ENCODE measurements at places on chromosomes 16 and 17. TPM values are rescaled to one million over a fixed set of nuclear protein-coding genes. Genes with fewer than 3 reads are reported as not detected.

KCNH6 gene
- total RNA-seq: not detected

HBA1 gene
- total RNA-seq: not detected

SKAP1 gene
- not detected for total RNA-seq

C16orf74 gene
- 3.8 TPM for total RNA-seq

GRCh38 chr17:72294487-72294893 is 173.7 kb downstream of the SOX9 start:
- no peak for DNase-seq

- DNase-seq: no peak
These were observed 1.9 kb downstream of the MSI2 start for GRCh38 chr17:57257895-57258851.

- DNase-seq: no peak
These were observed 207.0 kb downstream of the STX8 start for GRCh38 chr17:9368631-9369030.

- peak; percentile 62 for DNase-seq
These were observed 28.3 kb upstream of the TEX2 start for GRCh38 chr17:64291268-64291851.

- DNase-seq: no peak
These were observed 44.8 kb downstream of the RNF157 start for GRCh38 chr17:76195281-76196096.

DNA sequence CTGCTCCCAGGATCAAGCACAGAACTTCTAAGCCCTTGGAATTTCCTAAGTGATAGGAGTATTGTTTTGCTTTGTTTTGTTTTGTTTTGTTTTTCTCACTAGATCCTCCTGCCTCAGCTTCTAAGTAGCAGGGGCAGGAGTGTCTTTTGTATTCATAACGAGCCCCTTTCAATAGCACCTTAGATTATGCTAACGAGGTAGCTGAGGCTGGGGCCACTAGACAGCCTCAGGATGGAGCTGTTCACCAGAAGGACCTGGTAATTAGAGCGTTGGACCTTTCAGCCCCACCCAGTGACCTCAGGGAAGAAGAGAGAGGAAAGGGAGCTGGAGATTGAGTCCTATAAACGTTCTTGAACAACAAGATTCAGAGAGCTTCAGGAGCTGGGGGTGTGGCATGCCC is 43.6 kb downstream of the IKZF3 start:
- DNase-seq: peak; percentile 22

- peak; percentile 48 for DNase-seq
These were observed 322.1 kb downstream of the MAP2K4 start for GRCh38 chr17:12342609-12343435.

DNA sequence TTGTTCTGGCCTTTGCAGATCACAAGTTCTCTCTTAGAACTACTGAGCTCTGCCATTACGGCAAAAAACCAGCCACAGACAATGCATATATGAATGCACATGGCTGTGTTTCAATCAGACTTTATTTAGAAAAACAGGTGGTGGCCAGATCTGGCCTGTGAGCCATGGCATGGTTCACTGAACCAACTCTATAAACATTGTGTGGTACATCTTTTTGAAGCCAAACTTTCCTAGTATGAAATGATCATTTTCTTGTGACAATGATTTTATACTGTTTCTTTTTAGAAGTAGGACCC is 65.9 kb upstream of the AMZ2 start:
- DNase-seq: no peak

DNA sequence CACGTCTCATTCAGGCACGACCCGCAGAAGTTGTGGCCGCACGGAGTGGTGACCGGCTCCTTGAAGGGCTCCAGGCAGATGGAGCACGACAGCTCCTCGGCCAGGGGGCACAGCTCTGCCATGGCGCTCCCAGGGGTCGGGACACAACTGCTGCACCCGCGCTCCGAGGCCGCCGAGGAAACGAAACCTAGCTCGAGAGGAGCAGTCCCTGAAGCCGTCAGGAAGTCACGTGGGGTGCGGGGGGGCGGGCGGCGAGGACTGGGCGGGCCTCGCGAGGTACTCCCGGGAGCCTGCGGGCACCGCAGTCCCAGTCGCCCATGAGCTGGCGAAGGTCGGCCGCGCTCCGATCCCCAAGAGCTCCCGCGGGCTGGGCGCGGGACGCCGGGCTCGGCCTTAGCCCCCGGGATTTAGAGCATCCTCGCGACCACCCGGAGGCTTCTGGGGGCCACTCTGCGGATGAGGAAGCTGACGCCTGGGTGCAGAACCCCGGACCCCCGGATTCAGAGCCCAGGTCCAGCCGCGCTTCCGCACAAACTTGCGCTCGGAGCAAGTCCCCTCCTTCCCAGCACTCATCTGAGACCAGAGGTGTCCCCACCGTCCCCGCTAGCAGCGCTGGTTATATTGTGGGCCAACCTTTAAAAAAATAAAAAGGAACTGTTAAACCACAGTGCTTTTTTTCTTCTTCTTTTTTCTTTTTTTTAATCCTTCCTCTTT is at the start of gene TRIM25:
TRIM25 (minus strand) TSS at position 183 of the 714 bp plus-strand sequence; CDS start at position 122, 61 bp downstream.
- peak; percentile 87 for DNase-seq

DNA sequence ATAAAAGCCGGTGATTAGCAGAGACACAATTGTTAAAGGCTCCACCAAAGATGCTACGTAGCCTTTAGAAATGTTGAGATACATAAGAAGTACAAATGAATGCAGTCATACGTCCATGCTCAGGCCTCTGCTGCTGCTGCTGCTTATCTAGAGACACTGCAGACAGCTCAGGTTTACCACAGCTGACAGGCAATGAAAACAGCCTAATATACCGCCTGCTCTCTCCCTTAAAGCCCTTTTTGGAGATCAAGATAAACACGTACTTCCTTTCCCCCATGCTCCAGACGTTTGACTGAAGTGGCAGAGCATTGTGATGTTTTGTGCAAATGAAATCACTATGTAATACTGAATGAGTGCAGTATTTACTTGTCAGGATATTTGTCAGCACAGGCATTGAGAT is 185.3 kb downstream of the AATF start:
- no peak for DNase-seq

DNA sequence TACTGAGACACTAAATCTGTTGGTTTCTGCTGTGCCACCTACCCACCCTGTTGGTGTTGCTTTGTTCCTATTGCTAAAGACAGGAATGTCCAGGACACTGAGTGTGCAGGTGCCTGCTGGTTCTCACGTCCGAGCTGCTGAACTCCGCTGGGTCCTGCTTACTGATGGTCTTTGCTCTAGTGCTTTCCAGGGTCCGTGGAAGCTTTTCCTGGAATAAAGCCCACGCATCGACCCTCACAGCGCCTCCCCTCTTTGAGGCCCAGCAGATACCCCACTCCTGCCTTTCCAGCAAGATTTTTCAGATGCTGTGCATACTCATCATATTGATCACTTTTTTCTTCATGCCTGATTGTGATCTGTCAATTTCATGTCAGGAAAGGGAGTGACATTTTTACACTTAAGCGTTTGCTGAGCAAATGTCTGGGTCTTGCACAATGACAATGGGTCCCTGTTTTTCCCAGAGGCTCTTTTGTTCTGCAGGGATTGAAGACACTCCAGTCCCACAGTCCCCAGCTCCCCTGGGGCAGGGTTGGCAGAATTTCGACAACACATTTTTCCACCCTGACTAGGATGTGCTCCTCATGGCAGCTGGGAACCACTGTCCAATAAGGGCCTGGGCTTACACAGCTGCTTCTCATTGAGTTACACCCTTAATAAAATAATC is 14.6 kb downstream of the STH start:
- no peak for DNase-seq

All from SK-MEL-5 (cell line).